Stimulated activated CD4-positive, alpha-beta T cell treated with anti-CD3 and anti-CD28 coated beads, Interleukin-15, amount 100 ng/mL, for 48 hours (primary cell): ENCODE measurements at places on chromosomes 2 and 18.

DNA sequence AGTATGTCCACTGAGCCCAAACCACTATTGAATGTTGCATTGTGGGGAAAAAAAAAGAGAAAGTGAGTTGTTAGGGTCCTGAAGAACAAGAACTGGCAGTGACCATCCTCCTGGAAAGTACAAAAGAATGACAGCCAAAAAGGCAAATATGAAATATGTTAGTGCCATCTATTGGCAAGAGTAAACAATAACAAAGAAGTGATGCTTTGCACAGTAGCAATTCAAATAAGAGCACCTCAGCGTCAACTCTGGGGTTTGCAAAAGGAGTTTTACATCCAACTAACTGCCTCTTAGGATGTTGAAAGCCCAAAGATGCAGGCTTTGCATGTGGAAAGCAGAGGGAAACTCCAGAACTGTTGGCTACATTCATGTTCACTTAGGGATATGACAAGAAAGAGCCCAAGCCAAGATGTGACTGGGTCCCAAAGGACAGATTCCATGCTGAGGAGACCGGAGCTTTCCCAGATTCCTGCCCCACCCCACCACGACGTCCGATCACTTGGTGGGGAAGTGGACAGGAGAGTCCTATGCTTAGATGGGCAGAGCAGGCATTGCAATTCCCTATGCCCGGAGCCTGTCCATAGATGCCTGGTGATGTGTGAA, 15.6 kb downstream of the TRABD2A start:
- DNase-seq: no peak

DNA sequence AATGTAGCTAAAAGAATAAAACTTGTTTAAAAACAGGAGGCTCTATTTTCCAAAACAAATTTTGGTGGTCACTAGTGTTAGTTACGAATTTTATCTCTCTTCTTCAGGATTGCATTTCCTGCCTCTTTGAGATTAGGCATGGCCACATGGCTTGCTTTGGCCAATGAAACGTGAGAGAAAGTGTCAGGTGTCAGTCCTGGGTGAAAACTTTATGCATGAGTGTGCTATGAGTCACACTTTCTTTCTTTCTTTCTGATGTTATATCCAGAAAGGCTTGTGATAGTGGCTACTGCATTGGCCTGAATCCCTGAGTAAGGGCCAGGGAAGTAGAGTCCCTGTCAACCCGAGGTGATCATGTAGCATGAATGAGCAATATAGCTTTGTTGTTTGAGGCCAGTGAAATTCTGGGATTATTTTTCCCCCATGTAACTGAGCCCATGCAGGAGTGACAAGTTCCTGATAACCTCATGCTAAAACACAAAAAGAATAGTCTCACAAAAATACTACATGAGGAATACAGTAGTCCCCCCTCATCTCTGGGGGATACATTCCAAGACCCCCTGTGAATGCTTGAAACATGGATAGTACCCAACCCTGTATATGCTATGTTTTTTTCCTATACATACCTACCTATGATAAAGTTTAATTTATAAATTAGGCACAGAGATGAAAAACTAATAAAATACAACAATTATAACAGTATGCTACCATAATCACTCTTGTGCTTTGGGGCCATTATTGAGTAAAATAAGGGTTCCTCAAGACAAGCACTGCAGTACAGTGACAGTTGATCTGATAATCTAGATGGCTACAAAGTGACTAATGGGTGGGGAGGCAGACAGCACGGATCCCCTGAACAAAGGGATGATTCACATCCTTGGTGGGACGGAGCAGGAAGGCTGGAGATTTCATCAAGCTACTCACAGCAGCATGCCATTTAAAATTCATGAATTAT, 109.5 kb downstream of the CDC42EP3 start:
- DNase-seq: no peak

- DNase-seq: peak; percentile 60
Measured at GRCh38 chr2:234544659-234545611, 48.1 kb upstream of the ARL4C start.

- no peak for DNase-seq
Measured at GRCh38 chr18:73976433-73976832, 171.2 kb downstream of the FBXO15 start.

DNA sequence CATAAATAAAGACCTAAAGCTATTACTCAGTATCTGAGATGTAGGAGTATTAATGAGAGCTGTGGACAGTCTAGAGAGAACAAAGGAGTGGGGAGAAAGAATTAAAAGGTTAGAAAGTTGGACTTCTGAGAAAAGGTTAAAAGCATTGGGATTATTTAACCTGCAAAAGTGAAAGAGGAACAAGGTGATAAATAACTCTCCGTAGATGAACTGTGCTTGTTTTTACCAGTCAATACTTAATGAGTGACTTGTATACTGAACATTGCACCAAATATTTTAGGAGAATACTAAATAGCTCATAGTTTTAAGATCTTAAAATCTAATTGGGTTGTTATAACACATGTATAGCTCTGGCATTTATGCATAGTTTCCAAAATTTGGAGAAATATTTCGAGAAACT, 137.5 kb downstream of the GPD2 start:
- DNase-seq: no peak

- no peak for DNase-seq
Measured at GRCh38 chr2:112018846-112019245, 36.2 kb upstream of the TMEM87B start.

DNA sequence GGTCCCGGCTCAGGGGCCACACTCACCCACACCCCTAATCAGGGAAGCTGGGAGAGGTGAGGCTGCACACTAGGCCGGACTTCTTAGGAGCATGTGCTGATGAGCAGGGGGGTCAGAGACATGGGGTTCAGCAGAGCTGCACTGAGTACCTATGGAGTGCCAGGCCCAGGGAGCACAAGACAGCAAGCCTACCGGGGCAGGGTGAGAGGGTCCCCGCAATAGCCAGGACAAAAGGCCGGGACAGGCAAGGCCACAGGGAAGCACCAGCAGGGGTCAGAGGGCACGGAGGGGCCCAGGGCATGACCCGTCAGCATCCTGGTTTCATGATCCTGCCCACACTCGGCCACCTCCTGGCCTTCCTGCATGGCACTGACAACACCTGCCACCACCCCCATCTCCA, 73.5 kb downstream of the TNS1 start:
- no peak for DNase-seq

DNA sequence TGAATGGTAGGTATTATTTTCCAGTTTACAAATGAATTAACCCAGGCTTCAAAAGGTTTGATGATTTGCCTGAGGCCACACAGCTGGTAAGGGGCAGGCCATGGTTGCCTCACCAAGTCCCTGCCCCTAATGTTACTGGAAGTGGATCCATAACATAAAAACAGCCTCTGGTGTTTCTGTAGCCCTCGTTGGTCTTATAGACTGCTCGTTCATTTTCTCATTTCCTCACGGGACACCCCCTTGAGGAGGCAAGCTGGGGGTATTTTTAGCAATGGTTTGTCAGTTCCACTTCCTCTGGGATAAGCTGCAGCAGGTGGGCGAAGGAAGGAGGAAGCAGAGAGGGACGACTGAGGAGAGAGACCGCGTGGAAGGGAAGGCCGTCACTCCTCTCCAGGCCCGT, 32.9 kb upstream of the NDUFV2 start:
- no peak for DNase-seq

- DNase-seq: no peak
Measured at GRCh38 chr2:235204948-235205347, 253.1 kb downstream of the SH3BP4 start.

GRCh38 chr18:74654638-74655037, 57.0 kb downstream of the ZNF407 start:
- DNase-seq: no peak

GRCh38 chr2:64859312-64860212, 129.6 kb upstream of the SLC1A4 start:
- no peak for DNase-seq

- DNase-seq: no peak
Measured at GRCh38 chr2:184554736-184555135, 43.6 kb upstream of the ZNF804A start.

DNA sequence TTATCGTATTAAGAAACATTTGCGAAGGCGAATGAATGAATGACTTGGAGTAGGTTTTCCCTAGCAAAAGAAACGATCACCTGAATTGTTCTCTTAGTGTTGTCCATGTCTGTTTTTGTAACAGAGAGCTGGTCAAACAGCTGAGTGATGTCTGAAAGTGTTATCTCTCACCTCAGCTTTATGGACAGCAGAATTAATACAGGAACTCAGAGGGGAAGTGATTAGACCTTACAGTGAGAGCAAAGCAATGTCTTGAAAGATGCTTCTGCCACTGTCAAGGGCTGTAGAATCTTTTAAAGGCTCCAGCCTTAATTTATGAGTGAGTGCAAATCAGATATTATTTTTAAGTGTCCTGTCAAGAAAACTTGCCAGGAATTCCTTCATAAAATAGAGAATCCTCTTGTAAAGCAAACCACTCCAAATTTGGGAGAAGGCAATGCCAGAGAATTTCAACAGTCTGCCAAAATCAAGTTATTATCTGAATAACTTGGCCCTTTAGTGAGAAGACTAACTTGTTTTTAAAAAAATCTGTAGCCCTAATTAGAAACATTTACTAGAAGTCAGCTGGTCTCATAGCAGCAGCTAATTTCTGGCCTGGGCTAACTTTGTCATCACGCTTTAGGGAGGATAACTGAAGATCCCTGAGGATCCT, 60.7 kb downstream of the CDC42EP3 start:
- no peak for DNase-seq
